NCI-H1092 treated with DMSO at 0.1 percent for 48 hours (cell line): ENCODE measurements at places on chromosomes 2 and 18.

DNA sequence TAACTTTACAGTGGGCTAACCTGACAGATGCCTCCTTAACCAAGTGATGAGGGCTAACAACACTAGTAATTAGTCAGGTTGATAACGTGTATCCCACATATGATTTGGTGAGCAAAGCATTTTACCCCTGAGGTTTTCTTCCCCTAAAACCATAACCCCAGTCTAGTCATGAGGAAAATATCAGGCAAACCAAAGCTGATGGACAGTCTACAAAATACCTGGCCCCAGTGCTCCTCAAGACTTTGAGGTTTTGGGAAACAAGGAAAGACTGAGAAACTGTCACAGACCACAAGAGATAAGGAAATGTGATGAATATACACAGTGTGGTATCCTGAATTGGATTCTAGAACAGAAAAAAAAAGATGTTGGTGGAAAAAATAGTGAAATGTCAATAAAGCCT, 28.5 kb downstream of the MAP3K20 start:
- DNase-seq = no peak

GRCh38 chr2:186726938-186727337, 33.1 kb downstream of the FAM171B start:
- DNase-seq = no peak

- DNase-seq = no peak
These were observed 417.9 kb downstream of the NRXN1 start for GRCh38 chr2:50614056-50614455.

DNA sequence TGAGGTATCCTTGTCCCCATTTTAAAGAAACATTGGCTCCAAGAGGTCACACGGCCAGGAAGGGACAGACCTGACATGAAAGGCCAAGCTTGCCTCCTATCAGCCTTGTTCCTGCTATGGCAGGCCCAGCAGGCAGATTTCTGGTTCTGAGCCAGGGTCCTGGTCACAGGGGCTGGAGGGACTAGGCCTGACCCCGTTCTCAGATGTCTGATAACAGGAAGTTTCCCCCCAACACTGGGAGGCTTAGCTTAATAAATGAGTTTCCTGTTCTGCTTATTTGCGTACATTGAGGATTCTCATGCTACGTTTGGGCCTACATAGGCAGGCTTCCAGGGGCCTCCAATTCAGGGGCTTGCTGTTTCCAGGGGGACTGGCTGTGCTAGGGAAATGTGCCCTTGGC, 107.8 kb upstream of the LTBP1 start:
- no peak for DNase-seq

- DNase-seq = no peak
These were observed 35.0 kb upstream of the SOX11 start for GRCh38 chr2:5657231-5657630.

- DNase-seq = no peak
These were observed 416.2 kb upstream of the ID2 start for GRCh38 chr2:8265476-8266226.

DNA sequence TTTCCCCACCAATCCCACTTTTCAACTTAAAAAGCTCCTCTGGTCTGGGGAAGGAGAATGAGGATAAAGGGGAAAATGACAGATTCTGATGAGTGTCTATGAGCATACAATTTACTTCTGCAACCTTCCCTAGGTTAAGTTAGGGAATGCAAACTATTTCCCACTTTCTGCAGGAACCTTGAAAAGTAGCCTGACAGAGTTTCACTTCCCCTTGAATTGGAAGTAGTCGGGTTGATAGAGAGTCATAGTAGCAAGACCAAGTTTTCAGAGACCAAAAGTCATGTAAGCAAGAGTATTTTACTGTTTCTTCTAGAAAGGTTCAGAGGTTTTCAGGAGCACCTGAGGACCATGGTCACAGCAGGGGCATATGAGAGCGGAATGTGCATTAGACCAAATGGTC, 815.1 kb downstream of the CPS1 start:
- DNase-seq = no peak

DNA sequence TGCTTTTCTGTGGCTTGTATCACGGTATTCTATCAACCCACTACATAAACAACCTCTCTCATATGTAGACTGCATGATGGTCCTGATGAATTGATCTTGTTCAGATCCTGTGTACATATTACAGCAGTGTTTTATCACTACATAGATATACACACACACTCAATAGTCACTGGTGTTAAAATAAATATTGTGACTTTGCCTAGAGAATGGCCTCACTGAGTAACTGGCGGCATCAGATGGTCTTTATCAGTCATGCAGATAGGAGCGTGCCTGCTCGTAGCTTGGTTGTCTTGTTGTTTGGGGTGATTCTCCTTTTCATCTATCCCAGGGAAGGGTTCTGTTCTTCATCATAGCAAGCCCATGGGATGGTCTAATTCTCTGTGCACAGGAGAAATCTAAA, 18.4 kb upstream of the CTAGE1 start:
- no peak for DNase-seq

GRCh38 chr2:205188239-205189138, 493.8 kb upstream of the NRP2 start:
- no peak for DNase-seq

DNA sequence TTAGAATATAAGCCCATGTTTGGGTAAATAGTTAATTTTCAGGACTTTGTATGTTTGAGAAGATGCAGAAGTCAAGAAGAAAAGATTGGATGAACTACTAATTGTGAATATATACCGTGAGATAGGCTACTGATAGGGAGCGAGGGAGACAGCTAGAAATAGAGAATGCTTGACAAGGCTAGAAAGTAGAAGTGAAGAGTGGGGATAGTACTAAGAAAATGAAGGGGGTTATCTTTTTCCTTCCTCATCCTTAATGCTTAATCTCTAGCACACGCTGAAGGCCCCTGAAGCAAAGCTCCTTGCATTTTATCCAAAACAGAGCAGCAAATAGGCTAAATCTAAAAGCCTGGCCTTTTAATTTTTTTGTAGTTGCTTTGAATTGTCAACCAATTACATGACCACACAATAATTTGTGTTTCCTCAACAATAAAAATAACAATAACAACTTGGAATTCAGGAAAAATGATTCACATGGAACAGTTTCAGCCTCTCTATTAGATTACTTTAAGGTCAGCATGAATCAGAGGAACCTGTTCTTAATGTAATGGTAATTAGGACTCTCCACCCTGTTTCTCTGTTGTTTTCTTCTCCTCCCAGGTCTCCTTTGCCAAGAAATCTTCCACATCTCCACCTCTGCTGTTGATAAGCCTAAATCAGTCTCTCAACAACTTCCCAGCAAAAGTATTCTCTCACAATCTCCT, 1071.3 kb upstream of the ZEB2 start:
- DNase-seq = no peak

GRCh38 chr2:149860276-149860921, 272.8 kb upstream of the MMADHC start:
- DNase-seq = no peak

DNA sequence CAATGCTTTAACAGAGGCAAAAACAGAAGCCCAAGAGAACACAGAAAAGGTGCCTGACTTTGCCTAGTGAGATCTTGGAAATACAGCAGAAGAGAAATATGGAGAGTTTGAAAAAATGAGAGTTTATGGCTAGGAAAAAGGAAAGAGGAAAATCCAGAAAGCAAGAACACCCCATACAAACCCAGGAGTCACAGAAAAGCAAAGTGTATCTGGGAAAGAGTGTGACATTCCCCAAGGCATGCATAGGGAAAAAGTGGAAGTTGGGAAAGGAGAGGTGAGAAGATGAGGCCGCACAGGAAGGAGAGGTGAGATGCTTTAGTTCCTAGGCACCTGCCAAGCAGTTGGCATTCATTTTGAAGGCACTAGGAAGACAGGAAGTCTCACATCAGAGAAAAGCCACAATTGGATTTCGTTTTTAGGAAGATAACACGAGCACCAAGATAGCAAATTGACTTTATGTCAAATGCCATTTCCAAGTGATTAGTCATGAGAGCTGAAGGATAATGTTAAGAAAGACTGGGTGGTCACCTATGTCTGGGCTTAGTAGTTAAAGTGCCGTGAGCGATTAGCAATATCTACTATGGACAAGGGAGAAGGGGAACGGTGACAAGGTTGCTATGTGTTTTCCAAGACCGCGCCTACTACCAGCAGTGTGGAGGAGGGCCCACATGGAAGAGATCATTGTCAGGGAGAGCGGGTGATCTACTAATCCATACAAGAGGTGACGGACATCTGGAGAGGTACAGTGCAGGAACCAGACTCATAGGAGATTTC, 224.1 kb upstream of the PARD3B start:
- peak; percentile 9 for DNase-seq
